ENCODE measurements at places on chromosomes 12 and 14. TPM values are rescaled to one million over a fixed set of nuclear protein-coding genes. Genes with fewer than 3 reads are reported as not detected.

GPR65 gene
- 0.41 TPM for total RNA-seq

PPP4R4 gene
- total RNA-seq = 0.13 TPM

TTC6 gene
- total RNA-seq = 1.7 TPM

MYF6 gene
- not detected for total RNA-seq

PCED1B gene
- 2.9 TPM for total RNA-seq

NGDN gene
- total RNA-seq = 35.3 TPM

CBLN3 gene
- 3.9 TPM for total RNA-seq

CNOT2 gene
- 81.0 TPM for total RNA-seq

LMO3 gene
- 9.4 TPM for total RNA-seq

AGAP2 gene
- total RNA-seq = 2.2 TPM

OR4E2 gene
- not detected for total RNA-seq

FGF23 gene
- total RNA-seq = not detected

RTL1 gene
- total RNA-seq = not detected

CCDC91 gene
- 27.8 TPM for total RNA-seq

RNF212B gene
- total RNA-seq = not detected

WNT5B gene
- total RNA-seq = 4.7 TPM

IL22 gene
- not detected for total RNA-seq

PARP11 gene
- 9.5 TPM for total RNA-seq

TAS2R31 gene
- 8.1 TPM for total RNA-seq

PLEKHD1 gene
- 0.14 TPM for total RNA-seq
